NCI-H1417 (cell line): ENCODE measurements at places on chromosomes 16 and 17.
A peak's percentile ranks its signal among the peaks of the same experiment; 100 is the strongest.

- no peak for DNase-seq
Measured at GRCh38 chr17:54353789-54354525, 531.2 kb downstream of the KIF2B start.

GRCh38 chr17:13047011-13047606, 29.3 kb upstream of the ELAC2 start:
- no peak for DNase-seq

- no peak for DNase-seq
Measured at GRCh38 chr17:43528319-43528987, 17.7 kb downstream of the ETV4 start.

- no peak for DNase-seq
Measured at GRCh38 chr16:21608639-21609328, 9.4 kb downstream of the METTL9 start.

- DNase-seq: no peak
Measured at GRCh38 chr17:16928406-16929034, 43.4 kb downstream of the TNFRSF13B start.

DNA sequence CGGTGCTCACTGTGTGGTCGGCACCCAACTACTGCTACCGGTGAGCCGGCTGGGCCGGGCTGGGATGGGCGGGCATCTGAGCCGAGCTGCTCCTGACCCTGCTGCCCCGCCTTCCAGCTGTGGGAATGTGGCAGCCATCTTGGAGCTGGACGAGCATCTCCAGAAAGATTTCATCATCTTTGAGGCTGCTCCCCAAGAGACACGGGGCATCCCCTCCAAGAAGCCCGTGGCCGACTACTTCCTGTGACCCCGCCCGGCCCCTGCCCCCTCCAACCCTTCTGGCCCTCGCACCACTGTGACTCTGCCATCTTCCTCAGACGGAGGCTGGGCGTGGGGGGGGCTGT, 6.9 kb downstream of the TBX6 start:
- DNase-seq: no peak

GRCh38 chr16:76583466-76583865, 306.3 kb downstream of the CNTNAP4 start:
- DNase-seq: peak; percentile 91

DNA sequence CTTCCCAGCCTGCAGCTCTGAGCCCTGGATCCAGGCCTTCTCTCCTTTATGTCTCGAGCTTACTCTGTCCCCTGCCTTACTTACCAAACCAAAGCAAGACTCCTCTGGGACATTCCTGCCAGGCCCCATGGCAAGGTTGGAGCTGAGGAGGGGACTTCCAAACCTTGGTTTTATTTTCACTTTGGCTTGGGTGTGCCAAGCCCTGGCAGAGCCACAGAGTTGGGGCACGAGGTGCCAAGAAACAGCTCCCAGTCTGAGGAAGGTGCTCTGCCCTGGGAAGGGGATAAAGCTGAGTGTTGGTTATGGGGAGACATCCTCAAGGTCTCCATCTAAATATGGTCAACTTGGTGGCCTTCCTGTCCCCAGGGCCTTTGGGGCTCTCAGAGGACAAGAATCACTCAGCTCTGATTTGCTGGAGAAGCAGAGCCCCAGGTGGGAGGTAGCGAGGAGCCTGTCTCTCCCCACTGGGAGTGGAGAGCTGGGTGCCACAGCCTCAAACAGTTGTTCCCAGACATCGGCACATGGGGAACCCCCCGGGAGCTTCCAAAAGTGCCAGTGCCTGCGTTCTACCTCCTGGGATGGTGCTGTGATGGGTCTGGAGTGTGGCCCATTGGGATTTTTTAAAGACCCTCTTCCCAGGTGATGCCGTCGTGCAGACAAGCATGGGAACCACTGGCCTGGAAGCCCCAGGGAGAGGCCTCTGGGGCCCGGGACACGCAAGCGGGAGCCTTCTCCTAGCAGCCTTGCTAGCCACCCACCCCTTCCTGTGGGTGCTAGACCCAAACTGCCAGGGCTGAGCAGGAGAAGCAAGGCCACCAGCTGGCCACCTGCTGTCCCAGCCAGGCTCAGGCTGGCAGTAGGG, 10.3 kb downstream of the NLRC5 start:
- DNase-seq: no peak

GRCh38 chr16:15518381-15519351, 84.3 kb downstream of the BMERB1 start:
- no peak for DNase-seq

DNA sequence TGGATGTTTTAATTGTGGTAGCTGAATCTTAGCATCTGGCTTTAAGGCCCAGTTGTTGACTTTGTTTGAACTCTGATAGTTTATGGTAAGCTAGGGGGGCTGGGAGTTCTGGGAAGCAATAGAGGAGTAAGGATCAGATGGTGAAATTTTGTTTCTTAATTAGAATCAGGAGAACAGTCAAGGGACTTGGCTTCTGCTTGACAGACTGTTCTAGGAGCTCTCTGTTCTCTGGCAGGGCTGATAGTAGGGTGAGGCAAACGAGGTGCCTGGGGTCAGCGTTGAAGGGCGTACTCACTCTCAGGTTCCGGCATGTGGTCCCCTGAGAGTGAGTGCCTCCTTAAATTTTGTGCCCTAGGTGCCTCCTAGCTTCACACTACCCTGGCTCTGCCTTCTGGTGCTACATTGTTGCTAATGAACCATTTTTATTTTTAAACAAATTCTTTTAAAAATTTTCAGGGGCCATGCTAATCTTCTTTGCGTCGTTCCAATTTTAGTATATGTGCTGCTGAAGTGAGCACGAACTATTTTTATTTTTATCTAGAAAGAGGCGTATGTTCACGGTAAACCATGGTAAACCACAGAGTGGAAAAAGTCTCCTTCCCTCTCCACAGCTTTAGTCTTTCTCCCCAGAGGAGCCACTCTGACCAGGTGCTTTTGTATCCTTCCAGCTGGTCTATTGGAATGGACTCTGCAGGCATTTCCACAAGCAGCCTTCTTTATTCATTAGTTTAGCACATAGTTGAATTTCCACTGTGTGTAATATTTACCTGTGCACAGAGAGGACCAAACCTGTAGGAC, 19.7 kb downstream of the SLC7A6 start:
- no peak for DNase-seq

- DNase-seq: no peak
Measured at GRCh38 chr17:44014133-44014436, 678 bp downstream of the TMEM101 start.

GRCh38 chr16:80611171-80611929, 70.6 kb downstream of the DYNLRB2 start:
- DNase-seq: no peak

DNA sequence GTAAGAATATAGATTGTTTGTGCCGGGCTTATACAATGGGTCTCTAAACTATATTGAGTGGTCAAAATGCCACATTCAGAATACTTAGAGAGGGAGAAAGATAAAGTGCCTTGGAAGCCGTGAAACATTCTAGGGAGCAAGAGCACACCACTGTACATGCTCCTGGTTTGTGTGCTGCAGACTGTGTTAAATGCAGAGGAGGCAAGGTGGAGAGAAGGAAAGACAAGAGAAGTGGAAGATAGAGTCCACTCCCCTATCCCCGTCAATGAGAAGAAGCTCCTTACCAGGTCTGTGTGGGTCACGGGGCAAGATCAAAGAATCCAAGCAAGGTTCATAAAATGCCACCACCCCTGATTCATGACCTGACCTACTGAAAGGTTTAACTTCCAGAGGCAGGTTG, 267.1 kb upstream of the TBX2 start:
- no peak for DNase-seq

DNA sequence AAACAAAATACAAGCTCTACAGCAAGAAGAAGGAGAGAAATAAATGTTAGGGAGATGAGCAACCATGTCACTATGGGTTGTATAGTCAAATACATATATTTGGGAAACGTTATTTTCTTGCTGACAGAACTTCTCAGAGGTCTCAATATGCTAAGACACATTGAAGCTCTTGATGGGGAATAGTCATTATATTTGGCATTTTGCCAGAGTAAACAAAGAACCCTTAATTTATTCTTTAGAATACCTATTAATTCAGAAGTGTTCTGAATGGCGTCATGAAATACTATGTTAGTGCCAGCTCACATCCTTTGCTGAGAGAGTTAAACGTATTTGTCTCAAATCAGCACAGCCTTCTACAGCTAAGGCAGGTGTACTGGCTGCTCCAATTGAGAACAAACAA, 458.9 kb downstream of the CDH13 start:
- peak; percentile 52 for DNase-seq
